ENCODE measurements at places on chromosomes 3 and 15.
A peak's percentile ranks its signal among the peaks of the same experiment; 100 is the strongest.

- no peak for DNase-seq
Measured at GRCh38 chr3:25938566-25939325, 148.9 kb downstream of the OXSM start.

DNA sequence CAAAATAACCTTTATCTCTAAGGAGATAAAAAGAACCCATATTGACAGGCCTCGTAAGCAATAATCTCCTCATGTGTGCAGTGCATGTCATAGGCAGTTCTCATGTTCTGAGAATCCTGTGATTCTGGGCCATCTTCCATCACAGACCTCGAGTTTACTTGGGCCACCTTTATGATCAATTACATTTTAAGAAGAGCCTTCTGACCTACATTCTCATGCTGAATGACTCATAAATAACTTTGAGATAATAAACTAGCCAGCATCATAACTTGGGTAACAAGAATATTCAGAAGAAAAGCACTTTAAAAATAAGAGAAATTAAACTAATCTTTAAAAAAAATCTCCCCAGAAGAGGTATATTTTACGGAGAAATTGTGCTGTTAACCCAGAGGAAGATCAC lies 310.7 kb upstream of the ZNF717 start:
- DNase-seq = no peak

DNA sequence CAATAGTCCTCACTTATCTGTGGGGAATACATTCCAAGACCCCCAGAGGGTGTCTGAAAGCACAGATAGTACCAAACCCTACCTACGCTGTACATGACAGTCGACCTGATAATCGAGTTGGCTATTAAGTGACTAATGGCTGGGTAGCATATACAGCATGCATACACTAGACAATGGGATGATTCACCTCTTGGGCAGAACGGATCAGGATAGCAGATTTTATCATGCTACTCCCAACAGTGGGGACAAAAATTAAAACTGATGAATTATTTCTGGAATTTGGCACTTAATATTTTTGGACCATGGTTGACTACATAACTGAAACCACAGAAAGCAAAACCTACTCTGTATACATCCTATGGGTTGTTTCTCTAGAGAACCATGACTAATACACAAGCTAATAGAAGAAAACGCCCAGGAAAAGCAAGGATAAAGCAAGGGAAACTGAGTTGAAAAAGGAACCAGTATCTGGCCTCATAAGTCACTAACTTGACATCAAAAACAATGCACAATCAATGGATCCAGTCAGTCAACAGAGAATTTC lies 15.5 kb downstream of the ATG3 start:
- DNase-seq = no peak

- no peak for DNase-seq
Measured at GRCh38 chr3:100556673-100557310, 52.6 kb upstream of the ADGRG7 start.

DNA sequence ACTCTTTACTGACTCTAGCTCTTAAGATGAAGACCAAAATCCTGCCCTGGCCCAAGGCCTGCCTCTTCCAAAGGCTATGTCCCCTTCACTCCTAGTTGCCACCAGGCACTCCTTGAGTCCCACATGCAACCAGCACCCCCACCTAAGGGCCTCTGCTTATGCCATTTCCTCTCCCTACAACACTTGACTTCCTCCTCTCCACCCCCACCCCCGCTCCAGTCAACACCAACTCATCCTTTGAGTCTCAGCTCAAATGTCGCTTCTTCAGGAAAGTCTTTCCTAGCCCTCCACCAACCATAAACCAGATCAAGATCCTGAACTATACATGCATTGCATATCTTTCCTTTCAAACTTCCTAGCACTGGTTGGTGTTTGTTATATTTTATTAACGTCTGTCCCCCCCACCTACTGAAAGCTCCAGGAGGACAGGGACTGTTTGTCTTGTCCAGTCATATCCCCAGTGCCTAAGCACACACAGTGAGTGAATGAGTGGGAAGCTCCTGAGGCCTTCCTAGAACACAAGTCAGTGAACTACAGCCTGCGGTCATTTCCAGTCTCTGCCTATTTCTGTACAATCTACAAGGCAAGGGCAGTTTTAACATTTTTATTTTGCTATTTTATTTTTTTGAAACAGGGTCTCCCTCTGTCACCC lies 7.3 kb downstream of the TBC1D2B start:
- no peak for DNase-seq

GRCh38 chr3:144165482-144165881 lies 193.9 kb downstream of the DIPK2A start:
- DNase-seq = no peak

- DNase-seq = no peak
Measured at GRCh38 chr3:15923640-15924405, 126.0 kb upstream of the ANKRD28 start.

- DNase-seq = no peak
Measured at GRCh38 chr3:173870976-173871375, 473.4 kb downstream of the NLGN1 start.

DNA sequence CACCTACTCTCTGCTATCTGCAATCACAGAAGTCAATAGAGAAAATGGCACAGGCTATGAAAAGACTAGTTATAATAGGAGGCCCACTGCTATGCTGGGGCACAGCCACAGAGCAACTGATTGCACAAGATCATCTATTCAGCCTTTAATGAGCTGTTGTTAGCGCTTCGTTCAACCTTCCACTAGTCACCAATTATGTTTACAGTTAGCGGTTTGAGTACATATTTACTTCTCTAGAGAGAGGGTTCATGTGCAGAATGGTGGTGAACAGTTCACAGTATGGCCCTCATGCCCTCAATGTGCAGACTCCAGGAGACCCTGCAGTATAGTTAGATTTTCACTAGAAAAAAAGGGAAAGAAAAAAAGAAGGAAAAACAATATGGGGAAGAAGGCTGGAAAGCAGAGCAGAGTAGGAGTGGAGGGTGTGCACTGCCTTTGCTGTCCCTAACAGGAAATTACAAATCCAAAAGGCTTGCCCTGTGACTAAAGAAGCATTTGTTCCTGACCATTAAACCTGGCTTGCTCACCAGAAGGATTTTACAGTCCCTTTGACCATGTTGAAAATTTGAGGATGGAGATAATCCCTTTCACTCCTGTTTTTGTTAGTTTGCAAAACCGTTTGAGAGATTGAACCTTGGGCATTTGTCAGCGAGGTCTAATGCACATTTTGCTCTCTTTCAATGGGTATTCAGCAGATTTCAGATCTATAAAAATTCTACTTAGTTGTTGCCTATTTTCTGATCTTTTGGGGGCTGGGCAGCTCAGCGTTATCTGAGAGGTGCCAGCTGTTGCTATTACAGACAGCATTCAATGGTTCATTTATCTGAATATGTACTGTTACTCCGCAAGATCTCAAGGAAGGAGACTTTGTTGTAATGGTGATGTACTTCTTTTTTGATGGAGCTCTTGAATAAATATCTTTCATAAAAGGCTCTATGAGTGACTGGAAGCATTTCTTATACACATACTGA lies 296.1 kb downstream of the LSAMP start:
- no peak for DNase-seq

GRCh38 chr15:52483707-52484106 lies 45.0 kb downstream of the MYO5A start:
- no peak for DNase-seq

DNA sequence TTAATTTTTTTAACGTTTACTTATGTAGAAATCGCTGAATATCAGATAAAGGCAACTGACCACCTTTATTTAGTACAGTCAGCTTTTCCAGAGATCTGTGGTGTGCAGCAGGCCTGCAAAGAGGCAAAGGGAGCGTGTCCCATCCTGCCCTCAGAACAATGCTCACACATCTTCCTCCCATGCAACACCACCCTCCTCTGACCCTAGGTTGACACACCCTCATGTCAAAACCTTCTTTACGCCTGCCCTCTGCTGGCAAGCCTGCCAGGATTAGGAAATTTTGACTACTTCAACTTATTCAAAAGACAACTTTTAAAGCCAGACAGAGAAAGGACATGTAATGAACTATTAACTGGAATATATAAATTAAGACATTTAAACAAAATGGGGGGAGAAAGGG lies 513.7 kb downstream of the FOXP1 start:
- peak; percentile 82 for DNase-seq

GRCh38 chr15:91887921-91888373 lies 34.4 kb downstream of the SLCO3A1 start:
- no peak for DNase-seq

- DNase-seq = no peak
Measured at GRCh38 chr3:195839260-195840010, 27.7 kb upstream of the MUC4 start.

DNA sequence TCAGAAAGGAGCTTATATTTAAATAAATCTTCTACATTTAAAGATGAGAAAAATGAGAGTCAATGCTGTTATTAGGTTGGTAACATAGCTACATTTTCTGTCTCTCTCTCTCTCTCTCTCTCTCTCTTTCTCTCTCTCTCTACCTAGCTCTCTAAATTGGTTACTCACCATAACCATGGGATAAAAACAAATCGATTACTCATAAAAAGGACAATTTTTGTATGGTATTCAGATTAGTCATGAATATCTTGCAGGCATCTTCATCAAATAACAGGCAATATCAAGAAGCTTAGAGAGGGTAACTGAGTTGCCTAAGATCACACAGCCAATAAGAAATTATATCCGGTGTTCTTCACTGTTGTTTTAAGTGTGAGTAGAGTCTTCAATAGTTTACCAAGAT lies 81.8 kb upstream of the ALCAM start:
- no peak for DNase-seq

DNA sequence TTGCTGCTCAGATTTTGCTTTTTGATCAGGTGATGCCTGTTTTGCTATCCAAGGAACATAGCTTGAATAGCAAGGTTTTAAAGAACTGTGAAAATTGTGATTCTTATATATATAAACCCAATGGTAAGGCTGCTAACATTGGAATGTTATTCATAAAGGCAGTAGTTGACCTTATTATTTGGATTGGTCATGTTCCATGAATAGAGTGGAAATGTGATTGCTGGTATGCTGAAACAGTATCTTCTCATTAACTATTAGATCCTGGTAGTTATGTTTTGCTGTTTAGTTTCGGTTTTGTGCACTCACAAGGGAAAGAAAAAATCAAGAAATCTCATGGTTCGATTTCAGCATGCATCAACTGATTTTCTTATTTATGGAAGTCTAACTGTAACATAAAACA lies 78.7 kb upstream of the NPHP3 start:
- DNase-seq = no peak

Data from aorta (tissue), 5 donors.